HuH-7 (cell line): ENCODE measurements at places on chromosomes 5 and 9.

DNA sequence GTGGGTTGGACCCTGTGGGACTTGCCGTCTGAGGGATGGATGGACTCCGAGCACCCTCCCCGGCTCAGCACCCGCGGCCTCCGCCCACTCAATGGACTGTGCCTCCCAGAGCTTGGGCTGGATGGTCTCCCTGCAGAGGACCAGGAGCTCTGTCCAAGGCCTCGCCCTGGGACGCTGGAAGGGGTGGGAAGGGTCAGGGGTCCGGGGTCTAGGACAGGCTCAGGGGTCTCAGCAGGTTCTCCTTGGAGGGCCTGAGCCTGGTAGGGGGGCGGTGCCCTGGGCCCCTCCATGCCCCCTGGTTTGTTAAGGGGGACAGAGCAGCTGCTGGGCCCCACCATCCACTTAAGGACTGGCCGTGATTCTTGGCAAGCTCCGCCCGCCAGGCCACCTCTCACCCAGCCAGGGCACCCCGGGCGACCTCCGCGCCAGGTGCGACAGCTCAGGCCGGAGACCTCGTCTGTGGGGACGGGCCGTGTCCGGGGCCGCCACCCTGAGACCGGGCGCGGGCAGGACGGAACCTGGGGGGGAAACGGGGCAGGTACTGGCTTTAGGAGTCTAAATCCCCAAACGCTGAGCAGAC, 29.2 kb downstream of the EXOC3 start:
- no peak for DNase-seq

GRCh38 chr9:133577737-133578112, 31.5 kb downstream of the FAM163B start:
- no peak for DNase-seq

- no peak for DNase-seq
Measured at GRCh38 chr9:94772639-94773303, 46.3 kb downstream of the AOPEP start.

- no peak for DNase-seq
Measured at GRCh38 chr5:19855931-19856330, 132.1 kb downstream of the CDH18 start.

GRCh38 chr9:29773676-29774075, 2200.4 kb upstream of the C9orf72 start:
- DNase-seq, result no peak

- DNase-seq, result no peak
Measured at GRCh38 chr9:135857843-135858242, 49.5 kb downstream of the CAMSAP1 start.

- no peak for DNase-seq
Measured at GRCh38 chr9:93093127-93093876, 2.7 kb upstream of the CARD19 start.

GRCh38 chr9:26684029-26684428, 208.6 kb downstream of the CAAP1 start:
- DNase-seq, result no peak

DNA sequence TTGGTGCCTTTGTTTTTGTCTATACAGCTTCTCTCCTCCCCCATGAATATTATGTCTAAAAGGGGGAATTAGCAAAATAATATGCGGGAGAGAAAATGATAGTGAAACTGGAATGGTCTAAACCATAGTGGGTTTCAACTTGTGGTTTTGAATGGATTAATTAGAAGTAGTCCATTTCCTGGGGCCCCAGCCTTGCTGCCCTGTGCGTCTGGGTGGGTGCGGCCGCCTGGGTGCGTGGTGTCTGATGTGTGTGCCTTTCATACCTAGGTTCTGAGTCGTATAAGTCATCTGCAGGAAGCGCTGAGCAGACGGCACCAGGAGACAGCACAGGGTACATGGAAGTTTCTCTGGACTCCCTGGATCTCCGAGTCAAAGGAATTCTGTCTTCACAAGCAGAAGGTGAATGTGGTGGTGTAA, 120.0 kb upstream of the CACNA1B start:
- DNase-seq, result no peak

DNA sequence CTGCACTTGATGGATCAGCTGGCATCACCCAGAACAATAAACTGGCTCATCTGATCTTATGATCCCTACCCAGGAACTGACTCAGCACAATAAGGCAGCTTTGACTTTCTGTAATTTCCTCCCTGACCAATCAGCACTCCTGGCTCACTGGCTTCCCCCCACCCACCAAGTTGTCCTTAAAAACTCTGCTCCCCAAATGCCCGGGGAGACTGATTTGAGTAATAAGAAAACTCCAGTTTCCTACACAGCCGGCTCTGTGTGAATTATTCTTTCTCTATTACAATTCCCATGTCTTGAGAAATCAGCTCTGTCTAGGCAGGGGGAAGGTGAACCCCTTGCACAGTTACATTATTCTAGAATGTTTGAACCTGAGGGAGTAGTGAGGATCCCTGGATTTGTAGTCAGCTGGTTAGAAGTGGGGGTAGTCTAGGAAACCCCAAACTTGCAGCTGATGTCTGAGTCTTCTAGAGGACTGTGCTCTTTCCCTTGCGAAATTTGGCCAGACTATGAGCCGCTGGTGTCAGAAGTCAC, 111.7 kb upstream of the NEK6 start:
- no peak for DNase-seq

DNA sequence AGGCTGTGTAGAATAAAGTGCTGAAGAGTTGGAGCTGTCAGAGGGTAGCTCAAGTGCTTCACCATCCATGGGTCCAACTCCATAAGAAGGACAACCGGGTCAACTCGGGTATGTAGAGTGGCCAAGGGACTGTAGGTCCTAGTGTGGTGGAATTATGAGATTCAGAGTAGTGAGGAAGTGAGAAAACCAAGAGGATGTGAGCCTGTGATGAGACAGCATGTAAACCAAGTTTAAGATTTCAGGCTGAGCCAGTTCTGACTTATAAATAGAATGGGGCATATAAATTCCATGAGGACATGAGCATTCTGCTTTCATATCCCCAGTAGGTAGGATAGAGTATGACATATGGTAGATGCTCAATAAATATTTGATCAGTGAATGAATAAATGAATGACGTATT, 96.3 kb downstream of the CFAP95 start:
- DNase-seq, result no peak

DNA sequence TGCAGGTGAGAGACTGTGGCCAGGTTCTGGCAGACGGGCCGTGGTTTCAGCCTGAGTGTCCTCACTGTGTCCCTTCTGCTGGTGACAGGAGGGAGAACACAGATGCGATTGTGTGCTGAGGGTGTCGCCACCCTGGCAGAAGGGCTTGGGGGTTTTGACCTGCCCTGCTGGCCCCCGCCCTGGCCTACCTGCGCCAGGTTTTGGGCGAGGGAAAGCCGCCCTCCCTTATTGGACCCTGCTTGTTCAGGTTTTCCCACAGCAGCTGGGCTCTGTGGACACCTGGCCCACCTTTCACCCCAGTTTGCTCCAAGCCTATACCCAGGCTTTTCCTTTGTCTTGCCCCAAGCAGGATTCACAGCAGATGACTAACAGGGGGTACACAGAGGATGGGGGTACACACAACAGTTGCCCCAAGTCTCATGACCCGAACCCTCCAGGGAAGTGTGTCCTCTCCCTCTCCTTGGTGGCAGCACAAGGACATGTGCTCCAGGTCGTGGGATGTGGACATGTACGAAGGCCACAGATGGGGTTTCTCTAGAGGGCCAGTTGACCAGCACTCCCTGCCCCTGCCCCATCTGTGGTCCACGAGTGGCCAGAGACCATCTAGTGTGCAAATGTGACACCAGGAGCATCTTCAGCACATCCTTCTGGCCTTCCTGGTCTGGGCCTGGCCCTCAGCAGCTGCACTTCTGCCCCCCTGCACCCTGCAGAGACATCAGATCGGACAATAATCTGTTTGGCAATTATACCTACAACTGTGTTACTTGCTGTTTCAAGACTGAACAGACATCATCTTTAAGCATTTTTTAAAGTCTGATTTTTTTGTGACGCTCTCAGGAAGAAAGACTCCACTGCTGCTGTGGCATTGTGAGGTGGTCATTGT, 265.8 kb upstream of the IRX4 start:
- no peak for DNase-seq

GRCh38 chr5:155475318-155475717, 461.8 kb downstream of the KIF4B start:
- no peak for DNase-seq

DNA sequence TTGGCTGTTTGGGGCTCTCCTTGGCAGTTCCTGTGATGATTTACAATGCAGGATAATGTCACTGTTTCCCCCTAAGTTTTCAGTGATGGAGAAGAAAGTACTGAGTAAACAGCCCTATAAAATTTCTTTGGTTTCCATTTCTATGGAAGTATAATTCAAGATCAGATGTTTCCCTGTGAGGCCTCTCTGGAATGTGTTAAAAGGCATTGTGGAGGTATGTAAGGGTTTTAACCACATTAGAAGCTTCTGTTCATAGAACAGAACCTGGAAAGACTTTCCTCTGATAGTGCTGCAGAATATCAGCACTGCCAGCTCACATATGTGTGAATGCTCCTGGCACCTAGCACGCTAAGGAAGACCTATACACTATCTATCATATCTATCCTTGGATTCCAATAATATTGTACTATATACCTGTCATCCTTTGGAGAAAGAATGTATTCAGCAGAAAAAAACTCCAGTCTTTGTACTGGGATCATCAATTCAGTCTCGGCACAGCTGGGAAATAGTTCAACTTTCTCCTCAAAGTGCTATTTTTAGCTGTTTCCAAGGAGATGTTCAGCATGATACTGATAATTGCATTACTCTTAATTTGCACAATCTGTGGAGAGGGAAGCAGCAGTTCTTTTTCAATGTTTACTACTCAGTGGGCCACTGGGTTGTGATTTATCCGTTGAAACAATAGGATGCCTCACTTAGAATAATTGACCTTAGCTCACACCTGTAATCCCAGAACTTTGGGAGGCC, 21.9 kb downstream of the TTC1 start:
- no peak for DNase-seq

DNA sequence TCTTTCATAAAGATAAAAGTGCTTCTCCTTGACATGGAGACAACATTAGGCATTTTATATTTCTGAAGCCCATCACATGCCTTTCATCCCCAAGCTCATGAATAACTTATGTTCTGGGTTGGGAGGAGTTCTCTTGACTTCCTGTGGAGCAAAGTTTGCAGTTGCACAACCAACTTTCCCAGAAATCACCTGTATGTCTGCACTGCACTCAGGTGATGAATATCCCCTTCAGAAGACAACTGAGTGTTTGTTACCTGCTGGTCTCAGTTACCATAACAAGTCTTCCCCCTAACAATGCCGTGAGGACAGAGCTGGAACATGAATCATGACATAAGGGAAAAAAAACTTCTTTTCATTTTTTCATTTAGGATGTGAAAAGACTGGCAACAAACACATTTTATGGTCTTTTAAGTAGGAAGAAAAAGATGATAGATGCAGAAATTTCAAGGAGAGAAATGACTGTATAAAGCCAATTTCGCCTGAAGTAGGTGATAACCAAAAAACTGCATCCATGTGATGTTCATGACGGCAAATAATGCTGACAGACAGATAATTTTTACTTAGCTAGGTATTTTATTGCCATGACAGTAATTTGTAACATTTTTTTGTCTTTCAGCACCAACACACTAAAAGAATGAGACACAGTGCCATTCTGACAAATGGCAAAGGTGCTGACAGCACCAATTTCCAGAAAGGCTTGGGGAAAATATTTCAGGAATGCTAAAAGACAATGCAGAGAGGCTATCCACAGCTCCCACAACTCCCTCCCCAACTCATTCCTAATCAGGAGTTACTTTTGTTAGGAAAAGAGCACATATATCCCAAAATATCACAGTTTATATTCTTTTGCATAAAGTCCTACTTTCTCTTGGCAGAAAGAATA, 656.3 kb downstream of the PRELID2 start:
- DNase-seq, result no peak

DNA sequence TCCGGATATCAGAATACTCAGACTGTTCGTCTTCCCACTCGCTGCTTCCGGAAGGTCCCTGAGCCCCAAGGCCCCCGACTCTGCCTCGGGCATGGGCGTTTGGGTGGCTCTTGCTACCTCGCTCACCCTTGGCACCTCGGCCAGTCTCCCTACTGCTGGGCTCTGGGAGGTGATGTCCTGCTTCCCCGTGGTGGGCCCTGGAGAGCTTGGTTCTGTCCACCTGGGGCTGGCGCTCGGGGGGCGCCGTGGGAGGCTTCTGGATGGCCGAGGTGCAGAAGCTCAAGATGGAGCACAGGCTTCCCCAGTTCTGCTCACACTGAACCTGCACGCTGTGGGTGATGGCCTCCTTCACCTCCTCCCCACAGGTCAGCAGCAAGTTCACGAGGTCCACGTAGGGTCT, 10.4 kb downstream of the STC2 start:
- DNase-seq, result no peak

DNA sequence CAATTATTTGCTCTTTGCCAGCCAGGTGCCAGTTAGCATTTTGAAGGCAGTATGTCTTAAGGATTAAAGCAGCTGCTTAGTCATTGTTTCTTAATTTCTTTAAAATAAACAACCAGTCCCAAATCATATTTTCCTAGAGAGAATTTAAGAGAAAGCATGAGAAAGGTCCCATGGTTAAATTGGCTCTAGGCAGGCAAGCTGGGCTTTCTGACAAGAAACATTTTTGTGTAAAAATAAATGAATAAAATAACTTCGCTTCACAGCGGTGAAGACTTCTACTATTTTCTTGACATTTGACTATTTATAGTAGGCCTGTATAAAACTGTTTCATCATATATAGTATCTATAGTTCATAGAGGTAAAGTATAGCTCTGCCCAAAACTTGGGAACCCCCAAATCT, 617.7 kb upstream of the C9orf72 start:
- no peak for DNase-seq

DNA sequence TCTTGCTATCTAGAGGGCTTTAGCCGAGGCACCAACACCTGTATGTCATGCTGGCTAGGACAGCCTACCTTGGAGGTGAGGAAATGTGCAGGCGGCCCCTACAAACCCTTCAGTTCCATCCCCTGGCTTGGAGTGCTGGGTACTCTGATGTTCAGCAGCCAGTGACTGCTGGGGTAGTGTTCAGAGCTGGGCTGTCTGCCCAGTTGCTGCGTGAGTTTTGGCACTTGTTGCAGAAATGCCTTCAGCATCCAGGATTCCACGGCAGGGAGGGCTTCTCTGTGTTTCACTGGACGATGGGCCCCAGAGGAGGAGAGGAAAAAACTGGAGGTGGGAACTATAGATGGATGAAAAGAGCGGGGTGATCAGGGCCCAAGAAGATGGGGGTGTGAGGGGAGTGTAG, 10.4 kb downstream of the SWI5 start:
- no peak for DNase-seq

DNA sequence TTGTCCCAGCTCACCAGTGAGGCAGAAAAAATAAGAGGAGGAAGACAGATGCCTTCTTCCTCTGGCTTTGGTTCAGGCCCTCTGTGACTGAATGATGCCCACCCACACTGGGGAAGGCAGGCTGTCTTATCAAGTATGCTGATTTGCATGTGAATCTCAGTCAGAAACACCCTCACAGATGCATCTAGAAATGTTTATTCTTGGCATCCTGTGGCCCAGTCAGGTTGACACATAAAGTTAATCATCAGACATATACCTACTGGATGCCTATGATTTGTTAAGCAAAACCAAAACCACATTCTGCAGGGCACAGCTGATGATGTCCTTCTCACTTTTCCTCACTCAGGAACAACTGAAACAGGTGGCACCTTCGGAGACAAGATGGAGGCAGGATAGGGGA, 243.4 kb upstream of the KCNN2 start:
- DNase-seq, result no peak
